Activated naive CD4-positive, alpha-beta T cell (primary cell): ENCODE measurements at places on chromosomes 6 and 20.

- no peak for DNase-seq
These were observed 46.8 kb upstream of the SLCO4A1 start for GRCh38 chr20:62595491-62595890.

- DNase-seq = peak; percentile 22
These were observed 167.1 kb upstream of the ZNF337 start for GRCh38 chr20:25863536-25864325.

DNA sequence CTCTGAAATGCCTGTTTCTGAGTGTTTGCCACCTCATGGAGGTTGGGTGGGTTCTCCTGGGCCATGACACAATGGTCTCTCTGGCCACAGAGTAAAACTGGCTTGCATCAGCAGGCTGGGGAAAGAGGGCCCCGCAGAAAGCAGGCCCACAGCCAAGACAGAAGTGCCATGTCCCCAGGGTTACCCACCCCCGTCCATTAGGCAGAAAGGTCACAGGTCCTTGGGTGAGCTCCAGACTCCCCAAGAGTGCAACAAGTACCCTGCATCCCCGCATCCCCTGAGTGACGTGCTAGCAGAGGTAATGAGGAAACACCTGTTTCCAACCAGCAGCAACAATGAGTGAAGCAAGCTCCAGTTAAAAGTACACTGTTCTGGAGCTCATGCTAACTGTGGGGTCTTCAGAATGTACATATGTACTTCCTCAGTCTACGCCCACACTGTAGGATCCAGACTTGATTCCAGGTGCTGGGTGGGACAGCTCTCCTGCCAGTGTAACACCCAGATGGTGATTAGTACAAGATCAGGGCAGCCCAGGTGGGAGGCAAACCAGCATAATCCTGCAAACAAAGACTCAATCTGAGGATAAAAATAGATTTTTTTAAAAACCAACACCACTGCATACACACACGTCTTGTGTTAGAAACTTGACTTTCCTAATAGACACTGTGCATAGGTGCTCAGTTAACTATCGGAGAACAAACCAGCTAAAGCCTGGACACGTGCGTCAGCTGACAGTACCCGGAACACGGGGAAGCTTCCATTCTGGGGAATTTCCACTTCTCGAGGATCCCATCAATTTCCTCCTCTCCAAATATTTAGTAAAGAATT lies 31.5 kb downstream of the RRBP1 start:
- no peak for DNase-seq

GRCh38 chr6:169831450-169832246 lies 80.2 kb downstream of the ERMARD start:
- peak; percentile 67 for DNase-seq

GRCh38 chr20:38833857-38834164 lies 28.3 kb downstream of the PPP1R16B start:
- DNase-seq = no peak

DNA sequence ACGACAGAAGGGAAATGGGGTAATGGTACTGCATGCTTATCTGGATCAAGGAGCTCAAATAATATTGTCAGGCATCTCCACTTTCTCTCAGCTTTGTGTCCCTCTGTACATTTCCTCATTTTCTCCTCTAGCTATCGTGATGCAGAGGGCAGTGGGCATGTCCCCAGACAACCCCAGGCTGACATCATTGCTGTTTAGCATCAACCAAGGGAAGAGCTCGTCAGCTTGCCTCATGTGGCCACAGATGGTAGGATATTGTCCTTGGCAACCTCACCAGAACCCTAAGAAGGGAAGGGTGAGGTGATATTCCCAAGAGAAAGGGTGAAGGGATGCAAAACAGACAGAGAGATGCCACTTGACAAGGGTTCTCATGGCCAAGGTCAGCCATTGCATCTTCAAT lies 58.3 kb downstream of the MAFB start:
- no peak for DNase-seq

- no peak for DNase-seq
These were observed 27.9 kb downstream of the GSS start for GRCh38 chr20:34927736-34928135.

DNA sequence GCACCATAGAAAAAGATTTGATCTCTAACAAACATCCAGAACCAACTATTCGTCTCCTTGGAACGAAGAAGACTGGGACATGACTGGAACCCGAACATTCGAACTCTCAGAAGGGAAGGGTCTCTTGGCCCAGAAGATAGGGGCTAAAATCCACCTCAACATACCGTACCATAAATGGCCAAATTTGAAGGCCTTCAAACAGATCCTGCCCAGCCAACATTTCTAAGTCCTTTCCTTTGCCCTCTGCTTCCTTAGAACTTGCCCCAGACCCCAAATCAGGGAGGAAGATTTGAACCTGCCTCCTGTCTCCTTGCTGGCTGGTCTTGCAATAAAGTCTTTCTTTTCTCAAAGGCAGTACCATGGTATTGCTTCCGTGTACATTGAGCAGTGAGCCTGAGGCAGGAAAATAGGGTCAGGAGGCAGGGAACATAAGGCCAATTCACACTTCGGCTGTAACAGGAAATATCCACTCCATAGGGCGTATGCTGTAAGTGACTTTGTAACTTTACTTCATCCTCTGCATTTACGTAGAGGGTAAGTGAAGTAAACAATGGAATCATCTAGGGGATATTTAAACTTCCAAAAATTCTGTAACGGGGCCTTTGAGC lies 1.8 kb upstream of the PXDC1 start:
- DNase-seq = no peak

DNA sequence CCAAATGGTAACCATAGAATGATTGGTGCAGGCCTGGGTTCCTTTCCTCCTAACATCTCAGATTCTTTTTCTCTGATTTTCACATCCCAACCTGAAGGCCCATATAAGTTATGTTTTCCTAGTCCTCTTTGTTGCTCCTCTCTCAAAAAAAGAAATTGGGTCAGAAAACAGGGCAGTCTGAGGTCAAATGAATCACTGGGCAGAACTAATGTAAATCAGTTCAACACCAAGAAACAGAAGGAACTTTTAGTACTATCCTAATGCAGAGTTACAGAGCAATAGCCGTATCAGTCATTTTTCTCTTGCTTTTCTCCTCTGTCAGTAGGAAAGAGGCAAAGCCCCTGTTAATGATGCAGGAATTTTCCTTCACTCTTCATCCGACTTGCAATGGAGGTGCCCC lies 11.0 kb upstream of the TPD52L1 start:
- no peak for DNase-seq

- DNase-seq = peak; percentile 57
These were observed 27.6 kb upstream of the SRF start for GRCh38 chr6:43143235-43144128.

DNA sequence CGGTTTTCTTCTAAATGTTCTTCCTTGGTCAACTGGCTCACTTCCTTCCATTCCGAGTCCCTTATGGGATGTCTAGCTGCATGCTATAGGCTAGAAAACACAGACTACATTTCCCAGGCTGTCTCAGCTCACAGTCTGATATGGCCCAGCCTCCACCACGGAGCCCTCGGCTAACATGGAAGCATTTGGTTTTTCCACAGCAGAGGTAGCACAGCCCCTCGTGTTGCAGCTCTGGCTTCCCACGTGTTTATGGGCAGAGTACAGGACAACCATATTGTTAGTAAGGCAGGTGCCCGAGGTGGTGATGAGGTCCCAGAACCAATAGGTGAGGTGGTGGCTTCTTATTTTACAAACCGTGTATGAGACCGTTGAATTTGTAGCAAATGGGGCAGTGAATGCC lies 8.7 kb downstream of the GPLD1 start:
- no peak for DNase-seq

- no peak for DNase-seq
These were observed 119.6 kb upstream of the RNF24 start for GRCh38 chr20:4134861-4135379.

GRCh38 chr6:12102350-12102749 lies 90.2 kb downstream of the HIVEP1 start:
- no peak for DNase-seq

GRCh38 chr20:24948939-24949679 lies at the start of gene CST7:
Gene CST7 (plus strand): TSS chr20:24949269. CDS start chr20:24949506, 237 bp downstream.
- peak; percentile 29 for DNase-seq

GRCh38 chr6:1764397-1764987 lies 154.8 kb downstream of the FOXC1 start:
- DNase-seq = no peak

GRCh38 chr6:11903645-11904044 lies 108.5 kb upstream of the HIVEP1 start:
- DNase-seq = no peak

DNA sequence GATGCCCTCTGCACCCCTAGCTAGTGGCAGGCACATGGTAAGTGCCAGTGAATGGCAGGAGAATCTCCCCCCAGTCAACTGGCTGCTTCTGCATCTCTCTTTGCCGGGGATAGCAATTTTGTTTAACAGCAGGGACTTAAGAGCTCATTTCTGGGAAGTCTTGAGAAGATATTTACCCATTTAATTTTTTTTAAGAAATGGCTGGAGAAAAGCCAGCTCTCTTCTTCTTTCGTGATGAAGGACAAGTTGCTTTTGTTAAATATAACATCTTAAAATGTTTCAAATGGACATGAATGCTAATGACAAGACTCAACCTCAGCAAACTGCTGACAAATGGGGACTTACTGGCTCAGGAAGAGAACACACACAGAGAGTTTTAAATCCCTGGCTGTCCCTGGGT lies 55.0 kb upstream of the IYD start:
- DNase-seq = no peak

DNA sequence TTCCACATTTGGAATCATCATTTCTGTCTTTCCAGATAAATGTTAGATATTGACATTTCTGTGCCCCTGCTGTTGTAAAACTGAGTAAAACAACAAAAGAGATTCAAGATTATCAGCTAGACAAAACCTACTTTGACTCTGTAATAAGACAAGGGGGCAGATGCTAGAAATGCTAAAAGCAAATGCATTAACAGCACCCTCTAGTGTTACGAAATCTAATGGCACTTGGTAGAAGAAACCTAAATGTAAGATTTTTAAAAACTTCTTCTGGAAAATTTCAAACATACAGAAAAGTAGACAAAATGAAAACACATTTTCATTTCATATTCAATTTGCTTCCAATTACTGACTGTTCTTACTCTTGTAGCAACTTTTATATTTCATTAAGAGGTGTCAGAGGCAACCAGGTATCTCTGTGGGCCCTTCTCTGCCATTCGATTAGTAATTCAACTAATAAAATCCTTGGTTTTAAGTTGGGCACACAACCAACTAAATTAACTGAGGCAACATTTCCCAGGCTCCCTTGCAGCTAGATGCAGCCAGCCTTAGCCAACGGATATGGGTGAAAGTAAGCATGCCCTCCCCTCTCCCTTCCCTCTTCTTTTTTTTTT lies 45.0 kb downstream of the SLC23A2 start:
- no peak for DNase-seq

GRCh38 chr6:104186831-104187230 lies 672.9 kb downstream of the HACE1 start:
- no peak for DNase-seq

DNA sequence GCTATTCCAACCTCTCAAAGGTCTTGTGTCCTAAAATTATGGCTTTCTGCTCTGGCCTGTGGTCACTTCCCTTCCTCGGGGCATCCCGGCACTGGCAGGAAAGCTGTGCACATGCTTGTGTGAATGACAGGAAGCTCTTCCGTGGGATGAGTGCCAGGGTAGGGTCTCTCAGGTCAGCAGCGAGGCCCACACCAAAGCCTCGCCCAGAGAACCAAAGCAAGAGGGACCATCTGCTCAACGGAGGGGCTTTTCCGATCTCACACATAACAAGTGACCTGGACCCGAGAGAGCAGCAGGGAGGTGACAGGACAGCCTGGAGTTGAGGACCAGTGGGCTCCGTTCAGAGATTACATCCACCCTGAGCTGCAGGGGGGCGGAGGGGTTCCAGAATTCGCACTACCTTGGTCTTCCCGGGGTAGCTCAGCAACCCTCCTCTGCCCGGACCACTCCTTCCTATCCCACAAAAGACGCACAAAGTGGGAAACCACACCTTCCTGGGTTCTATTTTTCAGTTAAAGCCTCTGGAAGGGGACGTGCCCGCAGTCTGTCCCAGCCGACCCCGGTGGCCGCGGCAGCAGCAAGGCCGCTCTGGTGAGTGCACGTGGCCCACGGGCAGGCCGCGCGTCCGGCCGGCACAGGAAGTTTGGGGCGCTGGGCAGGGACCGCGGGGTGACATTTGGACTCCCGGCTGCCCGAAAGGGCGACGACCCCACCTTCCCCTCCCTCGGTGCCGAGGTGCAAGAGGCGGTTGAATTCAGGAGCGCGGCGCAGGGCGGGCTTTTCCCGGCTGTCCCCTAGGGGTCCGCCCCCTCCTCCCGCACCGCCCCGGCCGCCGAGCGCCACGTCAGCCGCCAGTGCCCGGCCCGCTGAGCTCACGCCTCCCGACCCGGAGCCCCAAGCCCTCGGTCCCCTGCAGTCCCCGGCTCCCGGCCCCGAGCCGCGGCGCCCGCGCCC lies 988 bp downstream of the TXNDC5 start:
- no peak for DNase-seq

- DNase-seq = no peak
These were observed 23.4 kb upstream of the SLCO4A1 start for GRCh38 chr20:62618611-62619529.

DNA sequence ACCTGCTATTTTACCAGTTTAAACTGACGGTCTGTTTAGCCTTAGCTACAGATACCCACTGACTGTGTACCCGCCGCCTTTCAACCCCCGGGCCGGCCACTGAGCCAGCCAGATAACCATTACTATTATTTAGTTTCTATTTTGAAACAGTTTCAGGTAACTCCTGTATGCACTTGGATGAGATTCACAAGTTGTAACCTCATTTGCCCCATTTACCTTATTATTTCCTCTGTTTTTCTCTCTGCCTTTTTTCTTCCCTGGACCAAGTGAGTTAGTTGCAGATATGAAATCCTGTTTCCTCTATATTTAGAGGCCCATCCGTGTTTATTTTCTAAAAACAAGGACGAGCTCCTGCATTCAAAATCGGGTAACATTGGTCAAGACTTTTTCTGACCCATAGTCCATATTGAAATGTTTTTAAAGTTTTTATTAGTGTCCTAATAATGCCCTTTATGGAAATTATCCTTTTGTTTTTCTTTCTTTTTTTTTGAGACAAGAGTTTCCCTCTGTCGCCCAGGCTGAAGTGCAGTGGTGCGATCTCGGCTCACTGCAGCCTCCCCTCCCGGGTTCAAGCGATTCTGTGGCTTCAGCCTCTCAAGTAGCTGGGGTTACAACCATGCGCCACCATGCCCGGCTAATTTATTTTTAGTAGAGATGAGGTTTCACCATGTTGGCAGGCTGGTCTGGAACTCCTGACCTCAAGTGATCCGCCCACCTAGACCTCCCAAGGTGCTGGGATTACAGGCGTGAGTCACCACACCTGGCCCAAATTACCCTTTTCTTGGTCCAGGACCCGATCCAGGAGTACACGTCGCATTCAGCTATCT lies 767 bp downstream of the AP5S1 start:
- DNase-seq = no peak

DNA sequence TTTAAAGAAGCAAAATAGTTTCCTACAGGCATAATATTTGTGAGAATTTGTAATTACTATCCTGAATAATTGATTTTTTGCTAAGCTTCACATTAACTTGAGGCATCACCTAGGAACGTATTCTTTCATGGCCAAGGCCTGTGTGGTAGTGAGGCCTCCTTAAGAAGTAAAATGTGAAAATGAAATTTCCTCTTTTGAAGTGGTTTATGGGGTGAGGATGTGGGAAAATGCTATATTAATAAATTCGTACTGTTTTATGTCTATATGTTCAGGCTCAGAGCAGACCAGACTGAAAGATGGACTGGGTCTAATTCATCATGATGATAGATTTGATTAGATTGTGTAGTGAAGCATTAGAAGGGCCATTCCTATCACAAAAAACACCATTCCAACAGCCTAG lies 33.1 kb downstream of the MYLIP start:
- no peak for DNase-seq

- DNase-seq = no peak
These were observed 263.2 kb upstream of the NT5E start for GRCh38 chr6:85186546-85187175.
